ENCODE measurements at places on chromosomes 6 and 20. TPM values are rescaled to one million over a fixed set of nuclear protein-coding genes. Genes with fewer than 3 reads are reported as not detected.

CASS4 gene
- total RNA-seq = 7.8 TPM

HLA-DRA gene
- total RNA-seq = 5.6 TPM

EBF4 gene
- total RNA-seq = 5.9 TPM

FAM209B gene
- total RNA-seq = 0.93 TPM
